ENCODE measurements at places on chromosomes 16 and 17. TPM values are rescaled to one million over a fixed set of nuclear protein-coding genes. Genes with fewer than 3 reads are reported as not detected.

The PROCA1 gene
- 2.6 TPM for total RNA-seq

- H3K27me3 ChIP-seq, result no peaks in the 10 kb centered on the region
- H3K27ac ChIP-seq, result no peak overlapping the region
- no peaks in the 10 kb centered on the region for H3K4me1 ChIP-seq
- no peak overlapping the region for H3K4me3 ChIP-seq
- no peaks in the 10 kb centered on the region for H3K36me3 ChIP-seq
These were observed 13.7 kb downstream of the N4BP1 start for GRCh38 chr16:48596326-48596725.

DNA sequence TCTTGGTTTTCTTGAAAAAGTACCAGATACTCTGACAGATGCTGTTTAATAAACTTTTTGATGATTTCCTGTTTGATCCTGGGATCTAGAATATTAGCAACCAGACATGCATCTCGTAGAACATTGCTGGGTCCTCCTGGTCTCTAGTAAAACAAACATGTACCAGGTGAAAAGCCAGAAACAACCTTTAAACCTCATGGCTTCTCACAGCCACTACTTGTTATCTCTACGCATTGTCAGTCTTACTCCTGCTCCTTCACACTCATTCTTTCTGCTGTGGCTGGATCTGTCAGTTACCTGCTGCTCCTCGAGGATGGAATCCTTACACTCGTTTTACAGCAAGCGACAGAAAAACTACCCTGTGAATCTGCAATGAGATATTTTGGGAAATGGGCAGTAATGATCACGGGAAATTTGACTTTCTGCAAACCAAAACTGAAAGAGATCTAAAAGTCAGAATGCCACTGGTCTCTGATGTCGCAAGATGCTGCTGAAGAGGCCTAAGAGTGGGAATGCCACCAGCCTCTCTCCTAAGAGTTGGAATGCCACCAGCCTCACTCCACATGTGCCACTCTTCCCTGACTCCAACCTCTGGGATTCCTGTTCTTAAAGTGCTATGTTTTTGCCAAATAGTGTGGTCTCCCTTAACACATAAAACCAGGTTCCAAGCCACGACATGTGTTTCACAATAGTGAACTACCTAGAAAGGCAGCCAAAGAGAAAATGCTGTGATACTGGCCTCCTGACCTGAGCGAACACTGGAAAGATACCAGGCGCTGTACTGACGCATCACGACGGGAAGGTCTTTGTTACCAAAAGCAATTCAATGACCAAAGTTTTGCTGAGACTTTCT lies 86.3 kb downstream of the VPS53 start:
- peak; percentile 45 for DNase-seq
- H3K36me3 ChIP-seq, result no peaks in the 10 kb centered on the region
- H3K4me1 ChIP-seq, result no peaks in the 10 kb centered on the region
- H3K4me3 ChIP-seq, result no peak overlapping the region
- no peak overlapping the region for H3K27ac ChIP-seq

GRCh38 chr17:45022655-45023339 lies 28.6 kb downstream of the DCAKD start:
- no peaks in the 10 kb centered on the region for H3K36me3 ChIP-seq
- H3K4me3 ChIP-seq, result no peak overlapping the region
- DNase-seq, result no peak

GRCh38 chr16:7653746-7654461 lies 321.3 kb downstream of the RBFOX1 start:
- no peaks in the 10 kb centered on the region for H3K27me3 ChIP-seq
- DNase-seq, result no peak
- no peaks in the 10 kb centered on the region for H3K4me1 ChIP-seq
- no peak overlapping the region for H3K27ac ChIP-seq

The TSR1 gene
- total RNA-seq, result 26.5 TPM

The LHX1 gene
- total RNA-seq, result not detected

GRCh38 chr16:85735946-85736345 lies 14.9 kb downstream of the C16orf74 start:
- no peaks in the 10 kb centered on the region for H3K27me3 ChIP-seq
- no peaks in the 10 kb centered on the region for H3K4me1 ChIP-seq
- no peak for DNase-seq
- H3K4me3 ChIP-seq, result no peak overlapping the region
- H3K27ac ChIP-seq, result no peak overlapping the region

- no peaks in the 10 kb centered on the region for H3K27me3 ChIP-seq
- DNase-seq, result no peak
- no peak overlapping the region for H3K4me3 ChIP-seq
- no peak overlapping the region for H3K27ac ChIP-seq
- H3K36me3 ChIP-seq, result no peaks in the 10 kb centered on the region
- no peaks in the 10 kb centered on the region for H3K4me1 ChIP-seq
These were observed 35.2 kb downstream of the MPHOSPH6 start for GRCh38 chr16:82134846-82135245.

The SPATA22 gene
- total RNA-seq, result not detected

- H3K4me1 ChIP-seq, result no peaks in the 10 kb centered on the region
- no peak for DNase-seq
- H3K27me3 ChIP-seq, result no peaks in the 10 kb centered on the region
- H3K4me3 ChIP-seq, result no peak overlapping the region
These were observed 60.1 kb downstream of the SRCIN1 start for GRCh38 chr17:38545531-38546225.

The MYH3 gene
- total RNA-seq, result under 0.01 TPM

The CUEDC1 gene
- 7.9 TPM for total RNA-seq

DNA sequence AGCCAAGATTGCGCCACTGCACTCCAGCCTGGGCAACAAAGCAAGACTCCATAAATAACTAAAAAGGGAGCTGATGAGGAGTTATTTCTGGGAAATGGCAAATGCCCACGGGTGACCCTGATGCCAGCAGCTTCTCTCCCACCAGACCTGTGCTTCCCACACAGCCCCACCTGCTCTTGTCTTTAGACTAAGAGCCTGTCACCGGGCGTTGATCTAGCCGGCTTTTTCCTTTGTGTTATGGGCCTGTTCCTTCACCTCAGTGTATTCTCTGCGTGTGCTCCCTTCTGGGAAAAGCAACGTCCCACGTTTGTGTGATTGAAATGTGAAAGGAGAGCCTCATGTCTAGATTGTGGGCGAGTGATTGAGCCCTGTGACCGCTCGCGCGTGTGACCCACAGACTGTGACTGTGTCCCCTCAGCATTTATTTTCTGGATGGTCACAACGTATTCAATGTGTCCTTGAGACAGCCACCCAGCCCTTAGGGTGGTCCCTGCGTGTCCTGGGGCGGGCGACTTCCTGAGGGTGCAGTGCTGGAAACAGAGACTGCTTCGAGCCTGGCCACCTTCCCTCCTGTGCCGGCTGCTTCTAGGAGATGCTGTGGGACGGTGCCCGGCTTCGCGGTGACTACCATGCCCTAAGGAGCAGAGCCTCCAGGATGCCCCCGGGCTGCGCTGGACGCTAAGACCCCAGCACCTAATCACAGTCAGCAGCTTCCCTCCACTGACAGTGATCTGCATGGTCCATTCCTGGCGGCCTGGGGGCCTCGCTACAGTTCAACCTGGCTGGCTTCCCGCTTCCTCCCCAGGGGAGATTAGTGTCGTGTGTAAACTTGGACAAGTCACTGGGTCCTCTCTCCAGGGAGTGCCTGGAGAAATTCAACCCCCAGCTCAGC lies 7.8 kb upstream of the RNPS1 start:
- H3K4me1 ChIP-seq, result no peaks in the 10 kb centered on the region
- no peaks in the 10 kb centered on the region for H3K27me3 ChIP-seq
- H3K36me3 ChIP-seq, result no peaks in the 10 kb centered on the region
- DNase-seq, result no peak
- H3K4me3 ChIP-seq, result no peak overlapping the region
- H3K27ac ChIP-seq, result no peak overlapping the region

GRCh38 chr16:739560-740458 lies 988 bp downstream of the CIAO3 start:
- H3K4me1 ChIP-seq, result peaks cover 12% of the 10 kb centered on the region
- peak overlapping the region; percentile 67 for H3K27ac ChIP-seq
- peak overlapping the region; percentile 63 for H3K4me3 ChIP-seq
- DNase-seq, result no peak
- H3K27me3 ChIP-seq, result no peaks in the 10 kb centered on the region

The NUP93 gene
- 17.6 TPM for total RNA-seq

DNA sequence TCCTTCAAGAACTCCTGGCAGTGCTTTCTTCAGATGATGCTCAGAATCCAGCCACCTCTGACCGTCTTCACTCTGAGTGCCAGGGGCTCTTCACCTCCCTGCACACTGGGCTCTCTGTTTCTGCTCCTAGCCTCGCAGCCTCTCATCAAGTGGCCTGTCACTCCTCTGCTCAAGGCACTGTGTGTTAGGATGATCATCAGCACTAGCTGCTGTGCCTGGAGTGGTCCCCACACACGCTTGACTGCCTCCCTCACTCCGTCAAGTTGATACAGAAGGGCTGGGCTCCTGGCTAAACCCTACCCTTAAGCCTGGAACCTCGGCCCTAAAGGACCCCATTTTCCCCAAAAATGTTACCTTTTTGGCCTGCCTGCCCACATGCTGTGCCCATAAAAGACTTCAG lies 15.6 kb downstream of the KRT9 start:
- DNase-seq, result no peak
- no peaks in the 10 kb centered on the region for H3K4me1 ChIP-seq
- no peaks in the 10 kb centered on the region for H3K27me3 ChIP-seq
- H3K4me3 ChIP-seq, result no peak overlapping the region
- H3K27ac ChIP-seq, result no peak overlapping the region

GRCh38 chr16:11224894-11225676 lies 30.9 kb downstream of the SOCS1 start:
- H3K27ac ChIP-seq, result no peak overlapping the region
- no peaks in the 10 kb centered on the region for H3K4me1 ChIP-seq
- no peaks in the 10 kb centered on the region for H3K36me3 ChIP-seq
- H3K27me3 ChIP-seq, result no peaks in the 10 kb centered on the region
- no peak for DNase-seq
- no peak overlapping the region for H3K4me3 ChIP-seq

GRCh38 chr16:54722210-54722676 lies 208.4 kb upstream of the IRX5 start:
- no peak for DNase-seq
- no peak overlapping the region for H3K4me3 ChIP-seq
- no peaks in the 10 kb centered on the region for H3K36me3 ChIP-seq
- H3K27ac ChIP-seq, result no peak overlapping the region
- no peaks in the 10 kb centered on the region for H3K27me3 ChIP-seq
- no peaks in the 10 kb centered on the region for H3K4me1 ChIP-seq

- H3K27ac ChIP-seq, result no peak overlapping the region
- no peak for DNase-seq
- H3K36me3 ChIP-seq, result no peaks in the 10 kb centered on the region
- no peaks in the 10 kb centered on the region for H3K27me3 ChIP-seq
- H3K4me3 ChIP-seq, result no peak overlapping the region
These were observed 84.4 kb downstream of the DNAH9 start for GRCh38 chr17:11682646-11683045.

The UBE2Z gene
- total RNA-seq, result 58.1 TPM

DNA sequence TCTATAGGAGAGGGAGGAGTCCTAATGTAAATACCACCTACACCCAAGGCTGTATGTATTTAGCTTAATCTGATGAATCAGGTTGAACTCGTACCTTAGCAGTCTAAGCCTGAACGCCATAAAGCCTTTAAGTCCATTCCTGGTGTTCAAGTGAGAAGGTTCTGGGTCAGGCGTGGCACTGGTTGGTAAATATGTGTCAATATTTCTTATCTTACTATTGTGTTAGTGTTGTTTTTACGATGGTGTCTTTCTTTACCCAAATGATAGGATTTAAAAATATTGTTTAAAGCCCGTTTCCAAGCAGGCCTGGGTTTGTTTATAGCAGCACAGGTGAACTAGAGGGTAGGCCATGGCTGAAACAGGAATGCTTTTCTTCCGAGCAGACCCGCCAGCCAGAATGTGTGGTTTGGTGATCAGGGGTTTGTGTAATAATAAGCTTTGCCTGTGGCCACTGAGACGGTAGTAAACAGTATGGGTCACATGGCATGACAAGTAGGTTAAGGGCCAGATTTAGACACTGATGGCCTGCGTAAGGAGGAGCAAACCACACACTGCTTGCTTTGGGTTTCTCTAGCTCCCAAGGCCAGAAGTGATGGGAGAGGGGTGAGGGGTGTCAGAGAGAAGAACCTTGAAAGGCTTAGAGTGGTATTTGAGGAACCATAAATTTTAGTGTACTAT lies 3.3 kb downstream of the TMEM94 start:
- no peaks in the 10 kb centered on the region for H3K36me3 ChIP-seq
- H3K4me1 ChIP-seq, result peaks cover 4% of the 10 kb centered on the region
- H3K27ac ChIP-seq, result no peak overlapping the region
- H3K4me3 ChIP-seq, result no peak overlapping the region

GRCh38 chr16:2428784-2429033 lies 538 bp upstream of the CCNF start:
- peak overlapping the region; percentile 83 for H3K27ac ChIP-seq
- peaks cover 6% of the 10 kb centered on the region for H3K4me1 ChIP-seq
- H3K4me3 ChIP-seq, result peak overlapping the region; percentile 46

DNA sequence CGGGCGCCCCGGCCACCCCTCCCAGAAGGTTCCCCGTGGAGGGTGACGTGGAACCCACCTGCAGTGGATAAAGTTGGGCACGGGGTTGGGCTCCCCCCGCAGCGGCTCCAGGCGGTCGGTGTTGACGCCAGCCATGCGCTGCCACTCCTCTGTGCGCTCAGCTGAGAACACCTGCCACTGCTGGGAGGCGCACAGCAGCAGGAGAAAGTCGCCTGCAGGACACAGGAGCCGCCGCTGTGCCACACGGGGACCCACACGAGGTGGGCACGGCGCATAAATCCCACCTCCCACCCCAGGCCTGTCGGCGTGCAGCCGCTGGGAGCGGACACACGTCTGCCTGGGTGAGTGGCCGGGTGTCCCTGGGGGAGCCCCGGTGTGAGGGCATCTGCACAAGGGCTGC lies 20.7 kb downstream of the CTU2 start:
- H3K4me1 ChIP-seq, result no peaks in the 10 kb centered on the region
- no peaks in the 10 kb centered on the region for H3K27me3 ChIP-seq
- no peak for DNase-seq
- no peak overlapping the region for H3K4me3 ChIP-seq
- no peak overlapping the region for H3K27ac ChIP-seq

DNA sequence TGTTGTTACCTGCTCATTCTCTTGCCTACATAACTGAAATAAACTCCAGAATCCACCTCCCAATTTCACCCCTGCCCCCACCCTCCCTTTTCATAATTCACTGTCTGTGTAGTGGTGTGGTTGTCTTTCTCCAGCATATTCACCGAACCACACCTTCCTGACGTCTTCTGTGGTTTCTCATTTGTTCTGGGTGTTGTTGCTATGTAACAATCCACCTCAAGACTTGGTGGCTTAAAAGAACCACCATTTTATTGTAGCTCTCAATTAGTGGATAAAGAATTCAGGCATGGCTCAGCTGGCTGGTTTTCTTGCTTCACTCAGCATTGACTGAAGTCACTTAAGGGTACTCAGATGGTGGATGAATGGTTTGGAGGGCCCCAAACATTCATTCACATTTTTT lies 229.8 kb downstream of the MAF start:
- no peak overlapping the region for H3K27ac ChIP-seq
- H3K4me3 ChIP-seq, result no peak overlapping the region
- no peak for DNase-seq
- H3K27me3 ChIP-seq, result no peaks in the 10 kb centered on the region

Data from uterus (tissue), 4 donors.